ENCODE measurements at places on chromosomes 1 and 21. TPM values are rescaled to one million over a fixed set of nuclear protein-coding genes. Genes with fewer than 3 reads are reported as not detected.

DNA sequence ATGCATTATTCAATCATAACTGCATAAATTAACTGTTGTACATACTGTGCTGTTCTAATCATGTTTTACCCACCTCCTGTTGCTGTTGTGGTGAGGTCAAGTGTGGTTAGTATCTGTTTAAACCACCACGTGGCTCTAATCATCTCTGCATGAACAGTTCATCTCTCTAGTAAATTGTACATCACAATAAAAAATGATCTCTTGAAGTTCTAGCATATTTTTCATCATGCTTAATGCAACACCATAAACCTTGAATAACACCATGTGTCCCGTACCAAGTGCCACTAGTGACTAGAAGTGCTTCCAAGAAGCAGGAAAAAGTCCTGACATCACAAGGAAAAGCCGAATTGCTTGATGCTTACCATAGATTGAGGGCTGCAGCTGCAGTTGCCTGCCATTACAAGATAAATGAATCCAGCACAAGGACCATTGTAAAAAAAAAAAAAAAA lies 51.7 kb downstream of the SNRPE start:
- DNase-seq: no peak

DNA sequence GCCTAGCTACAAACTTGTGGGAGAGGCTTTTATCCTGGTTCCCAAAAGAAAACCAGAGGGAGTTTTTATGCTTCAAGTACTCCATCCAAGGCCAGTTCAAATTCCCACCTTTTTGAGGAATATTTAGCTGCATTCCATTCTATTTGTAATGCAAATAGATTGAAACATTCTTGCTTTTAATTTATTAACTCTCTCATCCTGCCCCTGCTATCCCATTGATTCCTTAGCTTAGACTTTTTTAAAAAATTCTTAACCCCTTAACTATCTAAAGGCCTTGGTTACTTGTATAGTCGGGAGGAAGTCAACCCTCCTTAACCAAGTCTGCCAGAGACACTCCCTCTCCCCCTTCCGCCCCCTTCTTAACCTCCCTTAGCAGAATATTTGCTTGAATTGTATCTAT lies 2.5 kb upstream of the MOV10 start:
- no peak for DNase-seq

- DNase-seq: no peak
These were observed 144.3 kb upstream of the C1orf21 start for GRCh38 chr1:184242507-184242943.

DNA sequence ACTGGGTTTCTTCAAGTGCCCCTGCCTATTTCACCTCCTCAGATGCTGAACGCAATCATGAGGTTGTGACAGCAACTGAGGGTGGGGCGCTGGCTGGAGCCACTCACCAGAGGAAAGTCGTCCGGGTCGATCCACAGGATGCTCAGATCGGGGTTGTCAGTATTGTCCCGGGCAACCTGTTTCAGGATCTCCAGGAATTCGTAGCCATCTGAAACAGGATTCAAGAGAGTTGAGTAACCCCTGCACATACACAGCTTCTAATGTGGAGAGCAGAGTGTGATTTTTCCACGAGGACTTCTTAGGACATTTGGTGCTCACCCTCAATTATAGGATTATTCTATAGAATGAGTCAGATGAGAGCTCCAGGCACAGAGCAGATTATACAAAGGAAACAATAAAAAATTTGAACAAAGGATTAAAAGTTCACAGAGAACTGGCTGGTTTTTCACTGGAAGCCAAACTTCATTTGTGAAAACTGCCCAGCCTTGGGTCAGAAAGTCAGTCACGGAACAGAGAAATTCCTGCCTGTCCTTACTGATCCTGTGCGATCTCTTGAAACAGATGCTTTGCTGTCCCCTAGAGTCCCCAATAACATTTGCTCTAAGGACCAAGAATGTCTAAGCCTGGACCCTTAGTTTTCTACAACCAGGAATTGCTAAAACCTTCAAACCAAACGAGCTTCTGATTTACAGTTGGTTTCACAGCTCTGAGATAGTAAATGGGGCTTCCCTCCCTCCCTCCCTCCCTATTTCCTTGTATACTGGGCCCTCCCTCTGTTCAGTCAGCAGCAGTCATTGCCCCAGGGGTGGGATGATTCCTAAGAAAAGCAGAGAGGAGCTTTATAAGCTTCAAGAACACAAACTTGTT lies 63.2 kb downstream of the CASQ2 start:
- DNase-seq: no peak

GRCh38 chr1:32246888-32247273 lies at the start of gene FAM167B:
TSS of gene FAM167B (plus strand) at chr1:32247222. CDS start at chr1:32247422, 200 bp downstream.
- no peak for DNase-seq

GRCh38 chr1:52142220-52143183 lies 613 bp downstream of the ZFYVE9 start:
- no peak for DNase-seq

GRCh38 chr1:84083307-84083706 lies 60.8 kb upstream of the PRKACB start:
- DNase-seq: no peak

GRCh38 chr1:220991959-220992704 lies 112.9 kb downstream of the HLX start:
- no peak for DNase-seq

GRCh38 chr1:64492424-64492823 lies 22.5 kb downstream of the CACHD1 start:
- no peak for DNase-seq

GRCh38 chr1:47309427-47309826 lies 4.5 kb downstream of the STIL start:
- no peak for DNase-seq

GRCh38 chr21:33847588-33848248 lies 67.9 kb downstream of the ATP5PO start:
- no peak for DNase-seq

DNA sequence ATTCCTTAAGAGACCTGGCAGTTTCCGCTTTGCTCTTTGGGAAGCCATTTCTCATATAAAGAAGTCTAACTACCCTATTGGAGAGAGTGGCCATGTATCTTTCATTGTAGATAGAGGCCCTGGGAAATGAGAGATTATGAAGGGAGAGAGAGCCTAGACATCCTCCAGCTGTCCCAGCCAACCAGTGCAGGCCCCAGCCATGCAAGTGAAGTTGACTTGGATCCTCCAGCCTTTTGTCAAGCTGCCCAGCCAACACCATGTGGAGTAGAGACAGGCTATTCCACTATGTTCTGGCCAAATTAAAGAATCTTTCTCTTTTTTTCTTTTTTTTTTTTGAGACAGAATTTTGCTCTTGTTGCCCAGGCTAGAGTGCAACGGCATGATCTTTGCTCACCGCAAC lies 7.1 kb upstream of the ANP32E start:
- DNase-seq: no peak

The EBNA1BP2 gene
- total RNA-seq: 152 TPM

The OR10X1 gene
- not detected for total RNA-seq

The GJA8 gene
- total RNA-seq: not detected

The SPTA1 gene
- 1.1 TPM for total RNA-seq

Measured in NCI-H460 (cell line).